CD14-positive monocyte (primary cell): ENCODE measurements at places on chromosomes 16 and 17.

DNA sequence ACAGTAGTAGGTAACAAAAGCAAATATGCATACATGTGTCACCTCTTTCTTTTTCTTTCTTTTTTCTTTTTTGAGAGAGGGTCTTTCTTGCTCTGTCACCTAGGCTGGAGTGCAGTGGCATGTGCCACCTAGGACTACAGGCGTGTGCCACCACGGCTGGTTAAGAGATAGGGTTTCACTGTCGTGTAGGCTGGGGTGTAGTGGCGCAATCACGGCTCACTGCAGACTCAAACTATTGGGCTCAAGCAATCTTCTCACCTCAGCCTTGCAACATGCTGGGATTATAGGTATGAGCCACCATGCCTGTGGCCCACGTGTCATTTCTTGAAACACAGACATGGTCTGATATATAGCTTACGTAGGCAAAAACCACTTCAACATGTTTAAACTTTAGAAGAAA lies 397.7 kb upstream of the PMFBP1 start:
- no peak for DNase-seq

- peak; percentile 76 for DNase-seq
These were observed 1.1 kb downstream of the C17orf107 start for GRCh38 chr17:4900231-4901107.

- no peak for DNase-seq
These were observed 37.3 kb upstream of the ANKFY1 start for GRCh38 chr17:4301066-4301465.

GRCh38 chr17:61124562-61124961 lies 275.1 kb upstream of the TBX2 start:
- no peak for DNase-seq

DNA sequence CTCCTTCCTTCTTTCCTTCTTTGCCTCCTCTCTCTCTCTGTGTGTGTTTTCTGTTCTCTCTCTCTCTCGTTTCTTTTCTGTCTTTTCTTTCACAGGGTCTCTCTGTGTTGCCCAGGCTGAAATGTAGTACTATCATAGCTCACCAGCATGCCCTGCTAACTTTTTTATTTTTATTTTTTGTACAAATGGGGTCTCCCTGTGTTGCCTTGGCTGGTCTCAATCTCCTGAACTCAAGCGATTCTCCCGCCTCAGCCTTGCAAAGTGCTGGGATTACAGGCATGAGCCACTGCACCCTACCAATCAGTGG lies 1.5 kb downstream of the SLC5A11 start:
- no peak for DNase-seq

- DNase-seq, result no peak
These were observed 265.9 kb upstream of the SALL1 start for GRCh38 chr16:51416926-51417325.

GRCh38 chr16:47976636-47977210 lies 179.1 kb downstream of the ABCC12 start:
- DNase-seq, result no peak

GRCh38 chr16:23491490-23492391 lies 18.6 kb downstream of the GGA2 start:
- no peak for DNase-seq

GRCh38 chr16:87438611-87438985 lies 46.5 kb downstream of the MAP1LC3B start:
- no peak for DNase-seq
